ENCODE measurements at places on chromosomes 5 and 9. TPM values are rescaled to one million over a fixed set of nuclear protein-coding genes. Genes with fewer than 3 reads are reported as not detected.
A peak's percentile ranks its signal among the peaks of the same experiment; 100 is the strongest.

The FAT2 gene
- not detected for total RNA-seq

The CD14 gene
- 48.5 TPM for total RNA-seq

The FOXD4L3 gene
- not detected for total RNA-seq

The TMEM232 gene
- 7.1 TPM for total RNA-seq

The PDE6A gene
- not detected for total RNA-seq

The WWC1 gene
- total RNA-seq, result under 0.01 TPM

DNA sequence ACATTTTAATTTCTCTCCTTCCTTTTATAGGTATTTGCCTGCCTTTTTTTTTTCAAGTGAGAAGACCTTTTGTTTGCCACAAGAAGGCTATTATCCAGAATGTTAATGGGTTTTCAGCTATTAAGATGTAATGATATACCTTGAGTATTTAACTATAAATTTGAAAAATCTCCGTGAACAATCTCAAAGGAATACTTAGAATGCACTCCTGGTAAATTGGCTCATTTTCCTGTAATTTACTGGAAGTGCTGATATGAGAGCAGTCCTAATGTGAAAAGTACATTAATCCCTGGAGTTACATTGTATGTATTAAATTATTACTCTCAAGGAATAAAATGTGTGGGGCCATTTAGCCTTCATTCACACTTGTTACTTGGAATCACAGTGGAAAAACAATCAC, 32.4 kb downstream of the AOPEP start:
- H3K4me3 ChIP-seq, result no peak overlapping the region
- no peak overlapping the region for H3K27ac ChIP-seq
- no peaks in the 10 kb centered on the region for H3K27me3 ChIP-seq
- H3K36me3 ChIP-seq, result no peaks in the 10 kb centered on the region

DNA sequence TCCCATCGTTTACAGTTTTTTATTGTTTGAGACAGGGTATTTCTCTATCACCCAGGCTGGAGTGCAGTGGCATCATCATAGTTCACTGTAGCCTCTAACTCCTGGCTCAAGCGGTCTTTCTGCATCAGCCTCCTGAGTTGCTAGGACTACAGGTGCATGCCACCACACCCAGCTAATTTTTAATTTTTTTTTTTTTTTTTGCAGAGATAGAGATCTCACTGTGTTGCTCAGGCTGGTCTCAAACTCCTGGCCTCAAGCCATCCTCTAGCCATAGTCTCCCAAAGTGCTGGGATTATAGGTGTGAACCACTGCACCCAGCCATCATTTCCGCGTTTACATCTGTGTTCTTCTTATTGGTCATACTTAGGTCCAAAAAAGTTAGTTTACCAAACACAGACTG, 53.6 kb downstream of the FSD1L start:
- no peaks in the 10 kb centered on the region for H3K4me1 ChIP-seq
- no peak overlapping the region for H3K27ac ChIP-seq
- H3K27me3 ChIP-seq, result no peaks in the 10 kb centered on the region
- no peaks in the 10 kb centered on the region for H3K36me3 ChIP-seq

- H3K27me3 ChIP-seq, result no peaks in the 10 kb centered on the region
- no peaks in the 10 kb centered on the region for H3K4me1 ChIP-seq
- no peak overlapping the region for H3K27ac ChIP-seq
- no peak overlapping the region for H3K4me3 ChIP-seq
Measured at GRCh38 chr5:41346609-41347008, 133.3 kb upstream of the C6 start.

DNA sequence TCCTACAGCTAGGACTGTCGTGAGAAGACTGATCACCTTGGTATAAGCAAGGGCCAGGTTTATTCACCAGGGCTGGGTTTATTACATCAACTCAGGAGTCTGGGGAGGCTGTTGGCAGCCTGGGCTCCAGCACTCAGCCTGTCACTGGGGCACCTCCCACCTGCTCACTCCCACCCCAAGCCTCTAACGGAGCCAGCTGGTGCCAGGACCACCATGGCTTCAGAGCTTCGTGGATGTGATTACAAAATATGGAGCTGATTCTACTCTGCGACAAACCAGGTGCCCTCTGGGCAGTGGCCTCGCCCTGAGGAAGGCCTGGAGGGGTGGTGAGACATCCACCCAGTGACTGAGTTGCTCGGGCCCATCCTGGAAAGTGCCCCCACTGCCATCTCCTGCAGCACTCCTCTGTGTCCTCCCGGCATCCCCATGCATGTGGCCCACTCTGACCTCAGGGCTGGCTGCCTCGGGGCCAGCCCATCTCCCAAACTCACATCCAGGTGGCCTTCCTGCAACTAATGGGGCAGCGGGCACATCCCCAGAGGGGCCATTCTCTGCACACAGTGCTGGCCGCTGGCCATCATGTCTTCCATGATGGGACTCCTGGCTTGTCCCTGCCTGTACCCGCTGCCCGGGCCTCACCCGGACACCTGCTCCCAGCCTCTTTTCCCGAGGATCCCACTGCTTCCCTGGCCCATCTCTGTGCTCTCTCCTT, 49.6 kb downstream of the SECISBP2 start:
- no peak overlapping the region for H3K27ac ChIP-seq
- H3K36me3 ChIP-seq, result no peaks in the 10 kb centered on the region
- no peak overlapping the region for H3K4me3 ChIP-seq
- H3K27me3 ChIP-seq, result no peaks in the 10 kb centered on the region

DNA sequence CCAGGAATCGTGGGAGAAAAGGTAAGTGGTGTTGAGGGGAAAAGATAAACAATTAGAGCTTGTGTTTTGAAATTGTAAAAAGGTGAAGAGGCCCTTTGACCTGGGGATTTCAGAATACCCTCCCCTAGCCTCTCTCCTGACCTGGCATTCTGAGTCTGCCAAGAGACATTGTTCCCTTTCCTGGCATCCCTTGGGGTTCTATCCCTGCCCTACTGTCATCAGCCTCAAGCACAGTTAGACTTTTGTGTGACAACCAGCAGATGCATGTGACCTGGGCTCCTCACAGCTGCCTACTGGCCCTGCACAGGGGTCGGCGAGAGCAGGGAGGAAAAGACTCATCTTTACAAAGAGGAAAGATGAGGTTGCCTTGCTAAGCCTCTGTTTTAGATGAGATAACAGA, 72.2 kb upstream of the ORM1 start:
- no peak for DNase-seq
- no peaks in the 10 kb centered on the region for H3K4me1 ChIP-seq
- peak overlapping the region; percentile 58 for H3K27ac ChIP-seq
- no peak overlapping the region for H3K4me3 ChIP-seq
- H3K36me3 ChIP-seq, result no peaks in the 10 kb centered on the region

DNA sequence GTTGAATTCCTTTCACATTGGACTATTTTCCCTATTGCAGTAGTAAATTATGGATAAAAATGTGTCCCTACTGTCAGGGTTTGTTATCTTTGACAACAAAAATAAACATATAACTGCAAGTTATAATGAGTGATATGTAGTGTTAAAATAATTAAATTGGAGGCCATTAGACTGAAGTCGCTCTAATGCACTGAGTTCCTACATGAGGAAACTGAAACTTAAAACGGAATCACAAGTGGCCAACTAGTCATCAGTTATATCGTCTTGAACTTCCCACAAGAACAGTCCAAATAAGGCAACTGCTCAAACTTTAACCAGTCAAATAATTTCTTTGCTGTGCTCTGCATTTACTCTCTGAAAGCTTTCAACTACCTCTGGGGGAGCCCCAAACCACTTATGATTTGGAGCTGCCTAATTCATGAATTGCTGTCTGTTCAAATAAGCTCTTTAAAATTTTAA, 2.1 kb upstream of the IFT74 start:
- no peak overlapping the region for H3K27ac ChIP-seq
- no peaks in the 10 kb centered on the region for H3K4me1 ChIP-seq
- no peak for DNase-seq

DNA sequence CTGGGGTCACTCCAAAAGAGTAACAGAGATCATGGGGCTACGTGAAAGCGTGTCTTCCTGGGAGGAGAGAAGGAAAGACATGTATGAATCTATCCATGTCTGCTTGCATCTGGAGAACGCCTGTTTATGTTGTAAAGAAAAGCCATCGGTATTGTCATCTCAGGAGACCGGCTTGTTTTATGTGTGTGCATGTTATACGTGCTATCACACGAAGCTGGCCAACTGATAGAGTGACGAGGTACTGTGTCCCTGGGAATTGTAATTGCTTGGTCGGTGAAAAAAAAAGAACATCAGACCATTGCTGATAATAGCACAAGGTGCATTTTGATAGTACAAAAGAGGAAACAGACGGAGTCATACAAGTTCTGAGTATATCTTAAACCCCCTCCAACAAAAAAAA, 370 bp upstream of the CDH6 start:
- H3K27ac ChIP-seq, result no peak overlapping the region
- H3K4me1 ChIP-seq, result no peaks in the 10 kb centered on the region
- peak overlapping the region; percentile 33 for H3K4me3 ChIP-seq
- H3K27me3 ChIP-seq, result peaks cover 5% of the 10 kb centered on the region
- no peaks in the 10 kb centered on the region for H3K36me3 ChIP-seq
- no peak for DNase-seq

- no peak overlapping the region for H3K4me3 ChIP-seq
- H3K4me1 ChIP-seq, result no peaks in the 10 kb centered on the region
- no peaks in the 10 kb centered on the region for H3K36me3 ChIP-seq
- no peak for DNase-seq
- no peaks in the 10 kb centered on the region for H3K27me3 ChIP-seq
Measured at GRCh38 chr9:1300941-1301340, 250.8 kb downstream of the DMRT2 start.

DNA sequence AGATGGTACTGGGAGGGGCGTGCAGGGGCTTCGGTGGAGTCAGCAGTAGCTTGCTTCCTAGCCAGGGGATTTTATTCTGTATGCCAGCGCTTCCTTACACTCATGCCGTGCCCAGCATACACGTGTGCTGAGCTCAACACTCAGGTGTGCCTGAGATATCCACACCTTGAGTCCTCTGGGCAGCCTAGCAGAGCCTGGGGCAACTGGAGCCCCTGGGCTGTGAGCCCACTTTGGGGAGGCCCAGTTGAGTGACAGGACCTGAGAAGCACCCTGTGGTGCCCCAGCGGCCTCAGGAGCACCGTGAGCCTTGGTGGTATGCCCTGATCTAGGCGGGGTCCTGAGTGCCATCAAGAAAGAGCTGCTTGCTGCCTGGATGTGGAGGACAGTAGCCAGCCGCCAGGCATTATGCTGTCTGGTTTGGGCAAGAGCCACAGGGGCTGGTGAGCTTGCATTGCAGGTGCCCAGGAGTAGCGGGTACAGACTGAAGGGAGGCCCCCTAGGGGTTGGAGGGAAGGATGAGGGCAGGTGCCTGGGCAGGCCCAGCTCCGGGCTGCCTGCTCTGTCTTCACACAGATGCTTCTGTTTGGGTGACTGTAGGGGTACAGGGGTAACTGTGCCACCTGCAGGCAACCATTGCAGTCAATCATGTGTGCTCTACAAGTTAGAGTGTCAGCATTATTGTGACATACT, 42.9 kb downstream of the BNIP1 start:
- H3K27me3 ChIP-seq, result no peaks in the 10 kb centered on the region
- no peak overlapping the region for H3K27ac ChIP-seq
- no peak for DNase-seq
- H3K4me1 ChIP-seq, result no peaks in the 10 kb centered on the region
- no peaks in the 10 kb centered on the region for H3K36me3 ChIP-seq
- no peak overlapping the region for H3K4me3 ChIP-seq

- no peaks in the 10 kb centered on the region for H3K36me3 ChIP-seq
- no peak overlapping the region for H3K4me3 ChIP-seq
- no peaks in the 10 kb centered on the region for H3K4me1 ChIP-seq
- no peak overlapping the region for H3K27ac ChIP-seq
Measured at GRCh38 chr5:66851306-66851705, 255.1 kb downstream of the MAST4 start.

DNA sequence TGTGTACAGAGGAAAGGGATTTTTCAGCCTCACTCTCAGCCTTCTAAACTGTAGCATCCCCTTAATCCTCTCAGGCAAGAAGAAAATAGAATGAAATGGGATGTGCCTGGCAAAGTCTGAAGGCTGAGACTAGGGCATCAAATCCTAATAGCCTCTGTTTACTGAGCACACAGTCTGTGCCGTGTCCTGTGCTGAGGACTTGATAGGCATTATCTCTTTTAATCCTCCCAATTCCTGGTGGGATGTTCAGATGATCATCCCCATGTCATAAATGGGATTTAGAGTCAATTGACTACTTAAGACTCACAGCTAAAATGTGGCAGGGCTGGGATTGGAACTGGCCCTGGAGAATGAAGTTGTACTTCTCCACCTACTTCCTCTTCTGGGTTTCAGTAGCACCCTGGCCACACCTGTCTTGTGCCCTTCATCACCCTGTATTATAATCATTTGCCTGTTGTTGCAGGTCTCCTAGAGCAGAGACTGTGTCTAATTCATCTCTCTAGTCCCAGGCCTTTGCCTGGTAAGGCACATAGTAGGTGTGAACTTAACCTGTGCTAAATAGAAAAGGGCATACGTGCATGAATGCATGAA, 81.0 kb downstream of the WWC1 start:
- no peak for DNase-seq
- H3K4me3 ChIP-seq, result no peak overlapping the region
- no peaks in the 10 kb centered on the region for H3K27me3 ChIP-seq
- H3K4me1 ChIP-seq, result no peaks in the 10 kb centered on the region
- no peak overlapping the region for H3K27ac ChIP-seq
